T-helper 2 cell treated with Interferon-gamma antibody and Interleukin-4, amounts not matched to agents 5 μg/mL and 100 μg/mL, for 36 hours (primary cell): ENCODE measurements at places on chromosomes 1 and 21.

DNA sequence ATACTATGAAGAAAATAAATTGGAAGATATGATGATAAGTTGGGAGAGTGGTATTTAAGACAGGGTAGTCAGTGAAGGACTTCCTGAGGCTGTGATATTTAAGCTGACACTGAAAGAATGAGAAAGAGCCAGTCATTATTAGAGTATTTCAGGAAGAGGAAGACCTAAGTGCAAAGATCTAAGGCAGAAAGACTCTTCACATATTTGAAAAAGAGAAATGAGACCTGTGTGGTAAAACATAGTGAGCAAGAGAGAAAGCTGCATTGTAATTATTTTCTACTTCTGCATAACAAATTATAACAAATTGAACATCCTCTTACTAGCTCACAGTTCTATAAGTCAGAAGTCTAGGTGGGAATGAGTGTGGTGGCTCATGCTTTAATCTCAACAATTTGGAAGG is 34.6 kb upstream of the DOCK7 start:
- no peak for DNase-seq

DNA sequence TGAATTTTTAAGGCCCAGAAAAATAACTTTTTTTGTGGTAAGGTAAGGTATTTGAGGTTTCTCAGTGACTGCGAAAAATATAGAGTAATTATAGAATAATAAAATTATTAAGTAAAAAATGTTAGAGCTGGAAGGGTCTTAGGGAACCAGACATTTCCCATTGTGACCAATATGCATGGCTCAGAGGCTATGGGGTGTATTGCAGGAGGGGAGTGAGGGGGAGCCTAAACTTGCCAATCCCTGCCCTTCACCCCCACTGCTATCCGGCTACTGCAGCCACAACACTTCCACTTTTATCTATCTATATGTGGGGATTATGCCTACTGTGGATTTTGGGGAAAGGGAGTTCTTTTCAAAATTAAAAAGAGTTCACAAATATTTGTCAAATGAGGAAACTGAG is 7.6 kb upstream of the GADD45A start:
- no peak for DNase-seq

GRCh38 chr1:180975551-180975950 is 47.1 kb downstream of the STX6 start:
- no peak for DNase-seq

DNA sequence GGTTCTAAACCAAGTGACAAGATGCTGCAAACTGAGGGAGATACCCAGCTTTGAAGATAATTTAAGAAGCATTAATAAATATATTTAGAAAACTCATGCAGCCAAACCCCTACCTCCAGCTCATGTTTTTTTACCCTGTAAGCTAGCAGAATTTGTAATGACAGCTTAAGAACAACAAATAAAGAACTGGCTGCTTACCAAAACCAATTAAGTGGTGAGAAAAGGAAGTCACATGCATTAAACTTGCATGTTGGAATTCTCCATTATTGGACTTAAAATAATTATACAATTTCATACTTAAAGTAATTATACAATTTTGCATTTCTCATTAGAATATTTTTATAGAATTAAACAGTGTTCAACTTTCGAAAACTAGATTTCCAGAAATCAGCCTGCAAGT is 75.6 kb upstream of the CNIH3 start:
- no peak for DNase-seq

- DNase-seq = no peak
These were observed 55.3 kb downstream of the GORAB start for GRCh38 chr1:170587253-170587593.

DNA sequence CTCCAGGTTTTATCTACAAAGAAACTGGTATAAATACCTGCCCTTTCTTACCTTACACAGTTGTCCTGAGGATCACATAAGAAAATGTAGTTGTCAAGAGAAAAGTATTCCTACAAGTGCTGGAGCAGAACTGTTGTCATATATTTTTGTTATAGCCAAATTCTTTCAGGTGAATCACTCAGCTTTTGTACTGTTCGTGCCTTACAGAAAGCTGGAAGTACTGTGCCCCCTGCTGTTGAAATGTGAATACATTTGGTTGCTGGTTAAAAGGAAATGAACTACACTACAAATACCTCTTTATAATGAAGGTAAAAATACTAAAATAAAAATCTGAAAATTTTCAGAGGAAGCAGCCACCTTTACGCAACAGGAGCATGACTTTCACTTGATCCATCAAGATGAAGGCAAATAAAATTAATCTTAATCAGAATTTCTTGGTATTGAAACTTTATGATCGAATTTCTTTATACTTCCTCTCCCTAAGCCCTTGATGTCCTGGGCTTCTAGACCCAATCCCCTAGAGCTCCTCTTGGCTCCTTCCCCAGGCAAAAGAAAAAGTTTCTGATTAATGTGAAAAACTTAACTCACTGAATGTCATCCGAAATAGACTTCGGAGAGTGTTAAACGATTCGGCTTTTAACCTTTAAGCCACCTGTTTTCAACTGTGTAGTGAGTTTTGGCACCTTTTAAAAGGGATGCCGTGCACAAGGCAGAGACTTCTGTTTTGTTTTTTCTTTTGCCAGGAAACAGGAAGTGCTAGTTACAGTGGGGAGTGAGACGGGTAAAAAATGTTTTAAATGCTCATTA is 12.5 kb downstream of the CHML start:
- peak; percentile 25 for DNase-seq
